ENCODE measurements at places on chromosomes 3 and 15.
A peak's percentile ranks its signal among the peaks of the same experiment; 100 is the strongest.

DNA sequence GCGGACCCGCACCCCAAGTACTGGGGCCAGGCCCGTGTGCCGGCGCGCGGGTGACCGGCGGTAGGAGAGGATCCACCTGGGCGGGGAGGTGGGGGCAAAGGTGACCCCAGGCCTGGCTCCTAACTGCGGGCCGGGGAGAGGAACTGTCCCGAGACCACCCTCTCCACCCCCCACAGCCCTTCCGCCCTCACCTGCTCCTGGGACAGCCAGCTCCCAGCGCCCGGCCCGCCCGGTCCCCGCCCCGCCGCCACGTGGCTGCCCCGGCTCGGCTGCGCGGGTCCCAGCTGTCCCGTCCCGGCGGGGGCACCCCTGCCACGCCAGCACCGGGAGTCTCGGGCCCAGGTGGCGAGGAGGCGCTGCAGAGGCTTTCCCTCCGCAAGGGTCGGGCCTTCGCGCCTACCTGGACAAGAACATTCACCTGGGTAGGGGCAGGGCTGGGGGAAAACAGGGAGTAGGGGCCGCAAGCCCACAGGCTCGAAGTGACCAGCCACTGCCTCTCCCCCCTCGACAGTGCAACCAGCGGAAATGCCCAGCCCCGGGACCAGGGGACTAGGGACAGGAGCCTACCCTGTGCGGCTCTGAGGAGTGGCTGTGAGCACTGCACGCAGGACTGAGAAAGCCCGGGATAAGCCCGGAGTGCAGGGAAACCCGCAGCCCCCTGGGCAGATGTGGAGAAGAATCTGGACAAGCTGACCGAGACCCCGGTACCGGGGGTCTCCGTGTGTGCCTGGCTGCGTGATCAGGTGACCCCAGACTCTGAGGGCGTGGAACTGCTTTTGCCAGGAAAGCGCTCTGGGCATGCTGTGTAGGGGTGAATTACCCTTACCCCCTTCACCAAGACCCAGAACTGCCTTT is at the start of gene SLC12A8:
Gene SLC12A8, minus strand, starts transcription at position 240 of the 855 bp plus-strand sequence. CDS start 1,399 bp downstream, outside the sequence.
- DNase-seq: no peak

GRCh38 chr3:52429031-52429430 is 15.9 kb downstream of the SEMA3G start:
- no peak for DNase-seq

- no peak for DNase-seq
These were observed 20.4 kb downstream of the COLQ start for GRCh38 chr3:15501126-15501525.

GRCh38 chr15:66707310-66708082 is 5.5 kb downstream of the SMAD6 start:
- DNase-seq: no peak

- no peak for DNase-seq
These were observed 55.4 kb upstream of the PIAS1 start for GRCh38 chr15:67998599-67999133.

DNA sequence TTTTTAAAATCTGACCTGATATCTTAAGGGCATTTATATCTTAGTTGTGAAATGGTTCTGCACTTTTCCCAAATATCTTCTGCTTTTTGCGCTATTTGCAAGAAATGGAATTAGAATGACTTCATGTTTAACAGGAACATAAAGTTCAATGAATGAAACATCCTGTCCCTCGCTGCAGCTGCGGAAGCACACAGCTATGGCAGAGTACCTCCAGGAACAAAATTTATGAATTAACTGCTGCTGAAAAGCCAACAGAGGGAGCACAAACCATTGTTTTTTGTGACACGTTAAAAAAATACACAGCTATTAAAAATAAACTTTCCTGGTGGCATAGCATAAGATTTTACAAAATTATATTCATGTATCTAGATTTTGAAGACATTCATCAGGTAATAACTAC is 404.4 kb upstream of the MDFIC2 start:
- no peak for DNase-seq

GRCh38 chr15:78969687-78970349 is 25.0 kb upstream of the CTSH start:
- DNase-seq: no peak

DNA sequence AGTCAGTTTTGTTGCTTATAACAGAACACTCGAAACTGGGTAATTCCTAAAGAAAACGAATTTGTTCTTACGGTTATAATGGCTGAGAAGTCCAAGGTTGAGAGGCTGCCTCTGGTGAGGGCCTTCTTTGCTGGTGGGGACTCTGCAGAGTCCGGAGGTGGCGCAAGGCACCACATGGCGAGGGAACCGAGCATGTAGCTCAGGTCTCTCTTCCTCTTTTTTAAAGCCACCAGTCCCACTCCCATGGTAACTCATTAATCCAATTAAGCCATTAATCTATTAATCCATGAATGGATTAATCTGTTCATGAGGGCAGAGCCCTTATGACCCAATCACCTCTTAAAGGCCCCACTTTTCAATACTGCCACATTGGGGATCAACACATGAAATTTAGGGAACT is 50.0 kb downstream of the ROPN1B start:
- DNase-seq: no peak

- no peak for DNase-seq
These were observed 966 bp downstream of the MYO1E start for GRCh38 chr15:59371458-59372351.

- no peak for DNase-seq
These were observed 133.5 kb upstream of the ZPLD1 start for GRCh38 chr3:102301155-102301880.

- DNase-seq: peak; percentile 12
These were observed 18.5 kb upstream of the C3orf62 start for GRCh38 chr3:49295489-49296058.

DNA sequence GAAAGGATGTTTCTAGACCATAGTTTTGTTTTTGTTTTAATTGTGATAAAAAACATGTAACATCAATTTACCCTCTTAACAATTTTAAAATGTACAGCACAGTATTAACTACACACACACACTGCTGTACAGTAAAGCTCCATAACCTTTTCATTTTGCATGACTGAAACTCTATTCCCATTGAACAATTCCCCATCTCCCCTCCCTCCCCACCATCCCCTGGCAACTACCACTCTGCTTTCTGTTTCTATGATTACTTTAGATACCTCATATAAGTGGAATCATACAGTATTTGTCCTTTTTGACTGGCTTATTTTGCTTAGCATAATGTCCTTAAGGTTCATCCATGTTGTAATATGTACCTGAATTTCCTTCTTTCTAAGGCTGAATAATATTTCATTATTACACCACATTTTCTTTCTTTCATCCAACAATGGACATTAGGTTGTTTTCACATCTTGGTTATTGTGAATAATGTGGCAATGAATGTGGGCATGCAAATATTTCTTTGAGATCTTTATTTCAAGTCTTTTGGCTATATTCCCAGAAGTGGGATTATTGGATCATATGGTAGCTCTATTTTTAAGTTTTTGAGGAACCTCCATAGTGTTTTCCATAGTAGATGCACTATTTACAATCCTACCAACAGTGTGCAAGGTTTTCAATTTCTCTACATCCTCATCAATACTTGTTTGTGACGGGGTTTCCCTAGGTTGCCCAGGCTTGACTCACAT is 10.7 kb downstream of the CHST14 start:
- DNase-seq: no peak

GRCh38 chr15:97071668-97072067 is 741.2 kb downstream of the NR2F2 start:
- no peak for DNase-seq

- no peak for DNase-seq
These were observed 14.2 kb downstream of the DENND4A start for GRCh38 chr15:65777843-65778242.

DNA sequence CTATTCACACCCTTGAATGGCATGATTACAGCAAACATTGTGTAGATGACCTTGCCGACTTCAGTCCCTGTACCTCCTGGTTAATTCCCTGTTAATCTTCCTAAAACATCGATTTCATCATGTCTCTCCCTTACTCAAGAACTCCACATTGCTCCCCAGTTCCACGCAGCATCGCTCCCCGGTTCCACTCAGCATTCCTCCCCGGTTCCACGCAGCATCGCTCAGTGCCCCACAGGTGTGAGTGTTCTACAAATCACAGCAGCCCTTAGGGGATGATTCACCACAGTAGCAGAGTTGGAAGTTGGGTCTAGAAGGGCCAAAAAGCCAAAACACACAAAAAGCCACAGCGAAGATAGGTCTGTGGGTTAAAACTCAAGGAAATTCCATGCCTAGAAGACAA is 8.6 kb upstream of the TNK2 start:
- DNase-seq: no peak

DNA sequence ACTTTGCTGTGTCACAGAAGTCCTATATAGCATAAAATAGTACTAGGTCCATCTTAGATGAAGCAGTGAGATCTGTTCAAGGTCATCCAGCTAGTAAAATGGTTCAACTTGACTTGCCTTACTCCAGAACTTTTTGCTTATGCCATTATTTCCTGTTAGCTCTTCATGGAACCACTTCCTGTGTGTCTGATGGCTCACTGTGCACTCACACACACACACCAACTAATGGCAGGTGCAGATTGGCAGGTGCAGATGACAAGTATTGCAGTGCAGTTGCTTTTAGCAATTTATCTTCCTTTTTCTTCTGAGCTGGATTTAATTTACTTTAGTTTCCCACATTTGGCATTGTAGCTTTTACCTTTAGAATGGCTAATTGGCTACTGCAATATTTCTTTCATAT is 29.8 kb downstream of the GOLGA8S start:
- DNase-seq: no peak

DNA sequence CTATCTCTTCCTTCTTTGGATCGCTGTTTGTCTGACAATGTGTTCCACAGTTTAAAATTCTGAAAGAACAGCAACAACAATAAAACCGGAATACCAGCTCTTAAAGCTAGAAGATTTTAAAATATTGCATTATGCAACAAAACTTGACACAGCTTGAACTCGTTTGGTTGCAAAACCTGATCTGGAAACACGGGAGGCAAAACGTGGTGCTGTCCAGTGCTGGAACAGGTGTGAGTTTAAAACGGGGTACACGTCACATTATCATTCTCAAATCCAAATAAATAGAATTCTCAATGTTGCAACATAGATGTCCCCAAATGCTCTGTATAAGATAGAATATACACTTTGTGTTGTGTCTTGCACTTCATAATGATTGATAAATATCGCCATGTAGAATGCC is 110.9 kb upstream of the LYSMD4 start:
- DNase-seq: no peak

- DNase-seq: no peak
These were observed 19.6 kb downstream of the SLCO3A1 start for GRCh38 chr15:91873138-91873536.

DNA sequence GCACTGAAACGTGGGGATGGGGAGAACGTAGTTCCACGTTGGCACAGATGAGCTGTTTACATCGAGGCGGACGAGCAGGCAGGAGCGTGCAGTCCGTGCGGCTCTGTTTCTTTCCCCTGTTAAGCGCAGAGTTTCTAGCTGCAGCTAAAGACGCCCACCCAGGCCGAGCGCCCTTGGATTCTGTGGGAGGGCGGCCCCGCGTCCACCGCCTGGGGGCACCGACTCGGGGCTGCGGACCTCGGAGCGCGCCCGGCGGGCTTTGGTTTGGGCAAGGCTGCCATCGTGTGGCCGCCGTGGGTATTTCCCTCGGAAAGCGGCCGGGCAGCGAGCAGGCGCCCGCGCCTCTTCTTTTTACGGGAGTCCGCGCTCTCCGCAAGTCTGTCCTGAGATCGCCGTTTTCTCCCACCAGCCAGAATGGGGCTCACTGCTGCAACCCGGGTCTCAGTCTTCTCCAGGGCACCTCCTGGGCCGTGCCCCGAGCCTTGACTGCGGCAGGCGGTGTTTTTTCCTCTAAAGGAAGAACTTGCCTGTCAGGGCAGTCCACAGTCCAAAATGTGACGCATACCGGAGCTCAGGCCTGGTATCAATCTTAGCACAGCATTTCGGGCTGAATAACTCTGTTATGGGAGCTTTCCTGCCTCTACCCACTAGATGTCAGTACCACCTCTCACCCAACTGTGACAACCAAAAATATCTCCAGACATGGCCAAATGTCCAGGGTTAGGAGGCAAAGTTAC is 219.9 kb upstream of the IGF1R start:
- peak; percentile 90 for DNase-seq

DNA sequence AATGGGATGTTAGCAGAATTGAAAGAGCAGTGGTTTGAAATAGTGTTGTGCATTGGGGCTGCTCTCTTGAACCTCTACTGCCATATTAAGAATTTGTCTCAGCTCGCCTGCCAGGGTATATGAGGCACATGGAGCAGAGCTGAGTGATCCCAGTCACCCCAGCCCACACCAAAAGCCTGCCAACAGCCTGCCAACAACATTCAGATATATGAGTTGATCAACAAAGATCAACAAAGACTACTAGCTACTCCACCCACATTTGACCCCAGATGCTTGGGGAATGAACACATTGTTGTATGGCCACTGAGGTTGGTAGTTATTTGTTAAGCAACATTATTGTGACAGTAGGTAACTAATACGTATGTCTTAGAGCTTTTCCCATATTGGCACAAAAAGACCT is 570.9 kb upstream of the IL12A start:
- DNase-seq: no peak

- DNase-seq: no peak
These were observed 29.8 kb downstream of the DUOX2 start for GRCh38 chr15:45084163-45084562.

DNA sequence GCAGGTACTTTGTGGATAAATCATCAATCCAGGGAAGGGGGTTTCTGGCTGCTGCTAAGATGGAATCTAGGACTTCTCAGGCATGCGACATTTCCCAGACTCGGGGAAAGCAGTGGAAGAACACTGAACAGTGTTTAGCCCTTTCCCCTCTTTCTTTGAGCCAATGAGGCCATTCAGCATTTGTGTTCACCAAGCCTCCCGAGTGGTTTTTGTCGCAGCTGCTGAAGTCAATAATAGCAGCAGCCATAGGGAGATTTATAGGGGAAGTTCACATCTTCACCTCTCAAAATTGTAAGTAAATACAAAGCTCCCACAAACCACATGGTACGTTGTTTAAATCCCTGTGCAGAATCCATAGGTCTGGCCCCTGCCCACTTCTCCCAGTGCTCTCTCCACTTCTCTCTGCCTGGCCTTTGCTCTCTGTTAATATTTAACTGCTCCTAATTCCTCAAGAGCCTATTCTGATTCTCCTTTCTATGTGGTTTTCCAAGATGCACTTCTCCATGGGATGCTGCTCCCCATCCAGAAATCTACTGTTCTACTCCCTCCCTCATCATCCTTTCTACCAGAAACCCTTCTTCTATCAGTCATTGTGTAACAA is 230.7 kb downstream of the SHQ1 start:
- DNase-seq: no peak

DNA sequence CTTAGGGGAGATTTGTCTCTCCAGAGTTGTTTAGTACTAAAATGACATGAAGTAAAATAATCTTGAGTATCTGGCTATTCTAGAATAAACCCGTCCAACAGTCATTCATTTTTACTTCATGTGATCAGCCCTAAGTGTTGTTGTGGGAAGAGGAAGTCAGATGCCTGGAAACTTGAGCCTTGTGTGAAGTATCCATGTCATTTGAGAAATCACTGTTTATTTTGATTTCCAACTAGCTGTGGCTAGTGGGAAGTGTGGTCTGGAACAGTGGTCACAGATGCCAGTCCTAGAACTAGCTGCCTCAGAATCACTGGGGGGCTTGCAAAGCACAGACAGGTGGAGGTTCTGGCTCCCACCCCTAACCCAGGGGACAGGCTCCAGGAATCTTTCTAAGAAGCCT is 77.7 kb upstream of the LIMD1 start:
- no peak for DNase-seq

GRCh38 chr3:3027976-3028567 is 82.1 kb downstream of the IL5RA start:
- no peak for DNase-seq

GRCh38 chr15:72193836-72194396 is 3.7 kb downstream of the GRAMD2A start:
- no peak for DNase-seq
